ENCODE measurements at places on chromosomes 4 and X. TPM values are rescaled to one million over a fixed set of nuclear protein-coding genes. Genes with fewer than 3 reads are reported as not detected.

DDIT4L gene
- total RNA-seq: not detected

RHOH gene
- total RNA-seq: not detected

XK gene
- 0.35 TPM for total RNA-seq

ASMT gene
- total RNA-seq: not detected

FRG2 gene
- not detected for total RNA-seq

MAGEA11 gene
- not detected for total RNA-seq

WAS gene
- 1.1 TPM for total RNA-seq

NCBP2L gene
- total RNA-seq: not detected

Data from mammary epithelial cell (primary cell).